Cortex of kidney (tissue), 1 donor: ENCODE measurements at places on chromosomes 4 and X.

DNA sequence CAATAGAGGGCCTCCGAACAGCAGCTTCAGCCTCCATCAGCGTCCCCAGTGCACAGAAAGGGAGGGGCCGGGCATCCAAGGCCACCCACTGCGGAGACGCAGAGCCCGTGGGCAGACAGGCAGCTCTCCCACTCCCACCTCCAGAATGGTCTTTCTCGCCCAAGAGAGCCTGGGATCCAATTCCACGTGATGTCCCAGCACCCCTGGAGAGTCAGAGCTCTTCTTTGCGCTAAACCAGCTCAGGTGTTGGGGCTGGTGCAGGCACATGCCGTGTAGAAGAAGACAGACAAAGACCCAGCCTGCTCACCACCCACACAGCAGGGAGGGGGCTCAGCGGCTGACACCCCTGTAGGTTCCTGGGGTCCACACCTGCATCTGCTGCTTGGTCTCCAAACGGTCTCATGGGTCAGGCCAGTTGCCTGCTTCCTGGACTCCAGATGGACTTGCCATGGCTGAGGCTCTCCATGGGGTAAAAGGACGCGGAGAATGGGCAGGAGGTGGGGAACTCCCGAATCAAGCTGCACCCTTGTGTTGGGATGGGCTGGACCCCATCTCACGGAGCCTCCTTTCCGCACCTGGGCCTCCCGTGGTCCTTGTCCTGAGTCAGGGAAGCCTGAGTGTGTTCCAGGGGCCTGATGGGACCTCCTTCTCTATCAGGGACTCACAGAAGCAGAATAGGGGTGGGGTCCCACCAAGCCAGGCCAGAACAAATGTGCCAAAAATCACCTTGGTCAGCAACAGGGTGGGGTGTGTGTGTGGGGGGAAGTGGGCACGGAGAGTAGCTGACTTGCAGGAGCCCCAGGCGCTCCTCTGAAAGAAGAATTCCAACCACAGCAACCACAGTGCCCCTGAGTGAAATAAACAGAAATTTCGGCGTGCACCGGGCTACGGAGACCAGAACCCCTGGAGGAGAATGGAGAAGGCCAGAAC, 11.6 kb upstream of the ASMTL start:
- no peak for DNase-seq

GRCh38 chr4:52574036-52574435, 85.1 kb downstream of the USP46 start:
- DNase-seq, result no peak

- DNase-seq, result no peak
Measured at GRCh38 chr4:107721436-107722100, 1.5 kb upstream of the PAPSS1 start.

- no peak for DNase-seq
Measured at GRCh38 chr4:10730019-10730418, 45.5 kb upstream of the CLNK start.

- no peak for DNase-seq
Measured at GRCh38 chr4:31085689-31086088, 365.5 kb downstream of the PCDH7 start.
